Activated T-helper 9 cell treated with anti-CD3 and anti-CD28 coated beads, Interleukin-2, amount 50 U/mL, for 16 hours (primary cell): ENCODE measurements at places on chromosomes 3 and 15.

GRCh38 chr3:162338514-162338913, 841.9 kb downstream of the OTOL1 start:
- no peak for DNase-seq

DNA sequence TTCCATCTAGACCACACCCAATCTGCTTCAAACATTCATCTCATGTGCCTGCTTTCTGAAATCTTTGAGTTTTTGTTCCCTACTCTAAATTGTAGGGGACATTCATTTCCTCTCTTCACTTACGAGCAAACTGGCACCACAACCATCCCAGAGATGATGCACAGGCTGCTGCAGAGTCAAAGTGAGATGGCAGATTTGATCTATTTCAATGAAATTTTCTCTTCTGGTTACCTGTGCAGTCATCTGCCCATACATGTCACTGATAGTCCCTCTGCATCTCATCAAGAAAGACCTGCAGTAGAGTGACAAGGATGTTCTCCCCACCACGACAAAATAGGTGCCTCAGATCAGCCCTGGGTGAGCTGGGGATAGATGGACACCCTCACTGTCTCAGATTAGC, 118.2 kb upstream of the TNFAIP8L3 start:
- DNase-seq = no peak

DNA sequence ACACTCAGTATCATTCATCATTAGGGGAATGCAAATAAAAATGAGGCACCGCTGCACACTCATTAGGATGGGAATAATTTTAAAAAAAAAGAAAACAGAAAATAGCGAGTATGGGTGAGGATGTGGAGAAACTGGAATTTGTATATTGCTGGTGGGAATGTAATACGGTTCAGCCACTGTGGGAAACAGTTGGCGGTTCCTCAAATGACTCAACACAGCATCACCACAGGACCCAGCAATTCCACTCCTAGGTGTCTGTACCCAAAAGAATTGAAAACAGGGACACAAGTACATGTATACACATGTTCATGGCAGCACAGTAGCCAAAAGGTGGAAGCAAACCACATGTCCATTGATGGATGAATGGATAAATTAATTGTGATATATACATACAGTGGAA, 35.2 kb upstream of the RFTN1 start:
- no peak for DNase-seq

DNA sequence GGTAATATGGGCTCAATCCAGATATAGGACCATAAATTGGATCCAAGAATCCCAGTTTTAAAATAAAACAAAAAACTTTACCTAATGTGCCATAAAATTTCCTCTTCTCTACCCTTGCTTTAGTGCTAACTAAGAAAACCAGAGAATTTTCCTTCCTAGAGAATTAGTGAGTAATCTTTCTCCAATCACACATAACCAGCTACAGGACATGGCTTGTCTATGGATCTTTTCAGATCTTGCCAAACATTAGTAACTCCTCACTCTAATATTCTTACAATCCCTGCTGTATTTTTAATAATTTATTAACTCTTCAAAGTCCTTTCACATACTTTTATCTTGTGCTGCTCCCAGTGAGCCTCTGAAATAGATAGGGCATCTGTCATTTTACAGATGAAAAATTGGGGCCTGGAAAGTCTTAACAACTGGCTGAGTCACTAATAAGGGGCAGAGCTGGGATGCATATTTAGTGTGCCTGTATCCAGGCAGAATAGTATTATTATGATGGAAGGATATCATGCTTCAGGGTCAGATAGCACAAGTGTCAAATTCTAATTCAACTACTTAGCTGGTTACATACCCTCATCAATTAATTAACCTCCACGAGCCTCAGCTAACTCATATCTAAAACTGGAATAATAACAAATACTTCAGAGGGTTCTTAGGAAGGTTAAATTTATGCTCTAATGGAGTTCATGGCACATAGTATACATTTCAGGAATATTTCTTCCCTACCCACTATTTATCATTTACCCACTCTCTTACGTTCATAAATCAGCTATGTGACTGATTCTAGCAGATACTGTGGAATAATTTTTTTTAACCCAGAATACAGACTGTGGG, 5.6 kb downstream of the ZBED2 start:
- no peak for DNase-seq

DNA sequence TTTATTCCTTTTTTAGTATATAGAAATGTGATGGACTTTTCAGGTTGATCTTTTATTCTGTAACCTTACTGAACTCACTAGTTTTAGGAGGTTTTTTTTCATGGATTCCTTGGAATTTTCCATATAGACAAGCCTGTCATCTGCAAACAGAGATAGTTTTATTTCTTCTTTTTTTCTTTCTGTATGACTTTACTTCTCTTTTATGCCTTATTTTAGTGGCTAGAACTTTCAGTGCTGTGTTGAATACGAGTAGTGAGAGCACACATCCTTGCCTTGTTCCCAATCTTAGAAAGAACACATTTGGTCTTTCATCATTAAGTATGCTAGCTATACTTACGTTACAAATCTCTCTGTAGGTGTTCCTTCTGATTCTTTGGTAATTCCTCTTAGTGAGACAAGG, 336.5 kb downstream of the PTPRG start:
- DNase-seq = no peak

GRCh38 chr3:178231645-178232044, 304.6 kb upstream of the KCNMB2 start:
- no peak for DNase-seq

DNA sequence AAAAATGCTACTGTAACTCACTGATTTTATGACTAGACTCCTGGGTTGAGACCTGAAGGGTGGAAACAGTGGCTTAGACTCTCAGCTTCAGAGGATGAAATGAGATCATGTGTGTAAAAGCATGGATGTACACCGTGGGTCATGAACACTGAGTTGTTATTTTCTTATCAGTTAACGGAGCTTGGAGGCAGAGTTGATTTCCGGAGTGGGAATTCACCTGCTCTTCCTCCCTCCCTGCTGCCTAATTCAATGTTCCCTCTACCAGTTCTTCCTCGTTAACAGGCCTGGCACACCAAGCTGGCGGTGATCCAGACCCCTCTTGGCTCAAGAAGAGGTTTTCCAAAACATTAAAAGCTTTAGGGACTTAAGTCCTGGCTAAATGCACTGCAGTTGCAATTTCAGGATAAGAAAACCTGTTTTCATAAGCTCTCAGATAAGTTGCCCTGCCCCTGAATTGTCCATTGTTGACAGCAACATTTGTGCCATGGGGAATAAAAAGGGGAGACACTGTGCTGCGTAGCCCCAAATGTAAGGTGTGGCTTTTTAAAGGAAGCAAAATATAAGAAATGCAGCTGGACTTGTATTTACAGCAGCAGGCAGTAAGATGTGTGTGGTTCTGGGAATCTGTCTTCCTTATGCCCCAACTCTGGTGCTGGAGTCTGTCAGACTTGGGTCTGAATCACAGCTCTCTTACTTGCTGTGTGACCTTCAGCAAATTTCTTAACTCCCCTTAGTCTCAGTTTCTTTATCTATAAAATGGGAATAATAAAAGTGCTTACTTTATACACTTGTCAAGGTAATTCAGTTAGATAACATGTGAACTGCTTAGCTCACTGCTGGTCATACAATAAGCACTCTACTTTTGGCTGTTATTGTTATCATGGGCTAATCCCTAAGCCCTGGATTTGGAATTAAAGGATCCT, 9.9 kb downstream of the PDIA5 start:
- DNase-seq = no peak
